ENCODE measurements at places on chromosomes 11 and 22.

GRCh38 chr22:41352058-41352457, 29.7 kb upstream of the TEF start:
- no peak for DNase-seq

DNA sequence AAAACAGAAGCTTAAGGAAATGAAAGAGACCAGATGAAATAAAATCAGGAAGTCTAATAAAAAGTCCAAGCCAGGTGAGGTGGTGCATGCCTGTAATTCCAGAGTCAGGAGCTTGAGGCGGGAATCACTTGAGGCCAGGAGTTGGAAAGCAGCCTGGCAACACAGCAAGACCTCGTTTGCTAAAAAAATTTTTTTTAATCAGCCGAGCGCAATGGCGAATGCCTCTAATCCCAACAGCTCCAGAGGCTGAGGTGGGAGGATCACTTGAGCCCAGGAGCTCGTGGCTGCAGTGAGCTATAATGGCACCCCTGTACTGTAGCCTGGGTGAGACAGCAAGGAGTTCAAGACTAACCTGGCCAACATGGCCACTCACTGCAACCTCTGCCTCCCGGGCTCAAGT, 8.0 kb downstream of the RAB6A start:
- DNase-seq: no peak

DNA sequence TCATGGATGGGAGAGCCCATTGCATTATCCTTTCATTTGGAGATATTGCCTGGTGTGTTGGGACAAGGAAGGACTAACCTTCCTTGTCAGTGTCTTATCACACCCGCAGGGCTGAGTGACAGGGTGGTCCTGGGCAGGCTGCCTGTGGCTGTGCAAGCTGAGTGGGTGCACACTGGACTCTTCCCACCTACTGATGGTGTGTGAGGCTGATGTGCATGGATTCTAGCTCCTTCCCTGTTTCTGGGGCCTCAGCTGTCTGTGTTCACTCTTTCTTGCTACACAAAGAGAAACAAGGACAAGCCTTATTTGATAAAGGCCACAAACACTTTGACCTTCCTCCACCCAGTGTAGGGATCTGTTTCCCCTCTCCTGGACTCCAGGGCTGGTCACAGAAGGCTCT, 22.0 kb downstream of the TBX1 start:
- peak; percentile 24 for DNase-seq

GRCh38 chr22:47303161-47303890, 540.9 kb downstream of the TBC1D22A start:
- no peak for DNase-seq

- DNase-seq: no peak
Measured at GRCh38 chr11:11422411-11423128, 69.5 kb upstream of the CSNK2A3 start.

GRCh38 chr11:12415342-12415966, 38.1 kb downstream of the PARVA start:
- no peak for DNase-seq

GRCh38 chr11:119571311-119571710, 148.3 kb upstream of the THY1 start:
- DNase-seq: no peak

DNA sequence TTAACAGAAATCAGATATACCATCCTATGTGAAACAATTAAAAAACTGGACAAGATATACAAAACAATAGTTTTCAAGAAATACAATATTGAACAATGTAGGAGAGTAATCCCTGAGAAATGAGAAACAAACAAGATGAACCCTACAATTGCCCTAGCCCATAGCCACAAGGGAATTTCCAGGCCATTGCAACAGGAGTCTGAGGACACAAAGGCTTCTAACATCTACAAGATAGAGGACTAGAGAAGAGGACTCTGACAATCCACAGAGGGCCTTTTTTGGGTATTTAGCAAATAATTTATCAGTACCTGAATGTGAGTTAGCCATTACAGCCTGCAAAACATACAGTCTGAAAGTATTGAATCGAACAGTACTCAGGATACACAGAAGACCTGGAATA, 251.7 kb downstream of the GRM5 start:
- DNase-seq: no peak

Measured in RWPE2 (cell line).